A172 (cell line): ENCODE measurements at places on chromosomes 2 and 18. TPM values are rescaled to one million over a fixed set of nuclear protein-coding genes. Genes with fewer than 3 reads are reported as not detected.

- no peak for DNase-seq
Observed at GRCh38 chr2:149364839-149365238, 34.5 kb downstream of the LYPD6 start.

GAD1 gene
- 9.9 and 15.2 TPM in 2 replicates for total RNA-seq

GRCh38 chr2:200135082-200135481 is 171.4 kb upstream of the SPATS2L start:
- no peak for DNase-seq

DNA sequence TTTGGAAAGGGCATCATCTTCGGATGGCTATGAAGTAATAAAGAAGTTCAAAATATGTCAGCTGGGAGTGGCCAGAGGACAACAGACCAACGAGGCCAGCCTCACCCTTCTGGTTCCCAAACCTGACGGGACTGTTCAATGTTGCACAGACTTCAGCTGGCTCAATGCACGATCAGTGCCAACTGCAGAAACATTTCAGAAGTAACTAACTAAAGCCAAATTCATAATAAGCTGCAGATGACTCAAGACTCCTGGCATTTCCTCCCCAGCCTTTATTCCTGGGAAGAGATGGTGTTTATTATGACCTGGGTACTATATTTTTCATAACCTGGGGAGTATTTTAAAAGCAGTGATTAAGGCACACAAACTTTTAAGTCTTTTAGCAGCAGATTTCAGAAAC is 3.8 kb upstream of the ATP6V1C2 start:
- peak; percentile 86 for DNase-seq

TEX44 gene
- not detected in 2 replicates for total RNA-seq

HJURP gene
- total RNA-seq, result 78.3 and 83.2 TPM in 2 replicates

- DNase-seq, result no peak
Observed at GRCh38 chr2:20188851-20189250, 36.1 kb downstream of the SDC1 start.

DNA sequence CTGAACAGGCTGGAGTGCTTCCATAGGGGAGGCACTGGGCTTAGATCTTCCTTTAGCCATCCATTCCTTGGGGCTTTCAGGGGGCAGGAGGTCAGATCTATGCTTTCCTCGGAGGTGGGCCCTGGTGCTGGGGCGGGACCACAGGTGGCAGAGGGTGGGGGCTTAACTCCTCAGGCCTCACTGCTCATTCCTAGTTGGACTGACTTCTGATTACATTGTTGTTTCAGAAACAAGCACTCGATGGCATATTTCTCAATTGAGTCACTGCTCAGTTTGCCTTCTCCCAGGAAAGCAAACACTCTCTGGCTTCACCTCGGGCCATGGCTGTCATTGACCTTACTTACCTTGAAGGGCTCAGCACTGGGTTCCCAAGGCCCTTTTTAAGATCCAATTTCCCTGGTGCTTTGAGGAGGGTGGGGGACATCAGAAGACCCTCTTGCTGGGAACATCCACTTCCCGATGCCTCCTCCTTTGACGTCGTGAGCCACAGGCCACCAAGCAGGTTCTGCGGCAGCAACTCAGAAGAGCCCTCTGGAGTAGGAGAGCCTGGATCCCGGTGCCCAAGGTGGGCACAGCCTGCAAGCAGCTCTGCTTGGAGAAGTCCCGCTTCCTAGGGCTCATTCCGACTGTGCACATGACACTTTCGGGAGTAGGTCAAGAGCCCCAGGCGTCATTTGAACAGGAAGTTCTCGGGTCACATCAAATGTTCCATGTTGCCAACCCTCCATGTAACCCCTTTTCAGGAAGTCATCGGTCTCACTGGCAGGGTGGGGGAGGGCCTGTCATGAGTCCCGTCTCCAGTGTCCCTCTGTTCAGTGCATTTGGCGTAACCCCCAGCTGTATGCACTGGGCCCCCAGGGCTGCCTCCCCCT is 40.6 kb downstream of the SDC1 start:
- DNase-seq, result peak; percentile 92

DNA sequence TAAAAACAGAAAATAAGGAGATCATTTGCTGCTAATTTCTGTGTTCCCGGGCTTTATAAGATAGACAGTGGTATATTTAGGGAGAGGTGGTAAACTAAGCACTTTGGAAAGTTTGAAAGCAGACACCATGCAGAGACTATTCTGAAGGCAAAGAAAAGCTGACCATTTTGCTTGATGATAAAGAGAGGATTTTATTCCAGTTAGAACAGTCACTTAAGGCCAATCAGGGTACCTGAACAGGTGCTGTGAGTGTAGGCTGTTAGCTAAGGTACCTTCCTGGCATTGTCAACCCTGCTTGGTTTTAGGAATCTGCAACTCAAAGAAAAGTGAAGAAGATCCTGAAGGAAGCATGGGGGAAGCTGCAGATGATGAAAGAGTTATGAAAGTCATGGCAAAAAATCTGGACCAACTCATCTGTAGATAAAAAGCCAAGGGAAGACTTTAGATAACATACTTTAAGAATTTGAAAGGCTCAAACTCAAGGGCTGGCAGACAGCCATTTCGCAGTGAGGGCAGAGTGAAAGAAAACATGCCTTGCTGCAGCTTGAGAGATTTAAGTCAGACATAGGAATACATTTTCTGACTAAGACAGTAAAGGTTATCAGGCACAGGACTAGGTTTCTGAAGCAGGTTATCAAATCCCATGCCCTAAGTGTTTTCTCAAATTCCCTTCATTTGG is 80.1 kb upstream of the ARL5A start:
- DNase-seq, result no peak

- no peak for DNase-seq
Observed at GRCh38 chr2:71528131-71528591, 74.8 kb downstream of the DYSF start.

- no peak for DNase-seq
Observed at GRCh38 chr2:230600285-230600684, 112.4 kb upstream of the CAB39 start.
